ENCODE measurements at places on chromosomes 1 and 21.

GRCh38 chr1:224565186-224565585, 50.9 kb upstream of the CNIH3 start:
- no peak for DNase-seq

DNA sequence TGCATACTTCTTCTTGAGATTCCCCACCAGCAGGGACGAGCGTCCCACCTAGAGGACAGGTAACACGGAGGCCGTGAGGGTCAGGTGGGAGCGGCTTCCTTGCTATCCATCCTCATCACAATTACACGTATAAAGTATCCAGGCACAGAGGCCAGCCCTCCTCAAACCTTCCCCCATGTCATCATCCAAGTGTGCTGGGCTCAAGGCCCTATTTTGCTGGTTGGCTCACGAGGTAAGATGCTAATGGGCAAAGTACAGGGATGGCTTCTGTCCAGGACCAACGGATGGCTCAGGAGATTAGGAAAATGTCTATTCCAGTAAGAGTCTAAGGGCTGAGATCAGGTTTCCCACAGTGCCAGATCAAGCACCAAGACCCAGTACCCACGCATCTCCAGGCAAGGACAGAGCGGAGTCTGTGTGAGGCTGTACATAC, 11.5 kb upstream of the A3GALT2 start:
- DNase-seq: no peak

DNA sequence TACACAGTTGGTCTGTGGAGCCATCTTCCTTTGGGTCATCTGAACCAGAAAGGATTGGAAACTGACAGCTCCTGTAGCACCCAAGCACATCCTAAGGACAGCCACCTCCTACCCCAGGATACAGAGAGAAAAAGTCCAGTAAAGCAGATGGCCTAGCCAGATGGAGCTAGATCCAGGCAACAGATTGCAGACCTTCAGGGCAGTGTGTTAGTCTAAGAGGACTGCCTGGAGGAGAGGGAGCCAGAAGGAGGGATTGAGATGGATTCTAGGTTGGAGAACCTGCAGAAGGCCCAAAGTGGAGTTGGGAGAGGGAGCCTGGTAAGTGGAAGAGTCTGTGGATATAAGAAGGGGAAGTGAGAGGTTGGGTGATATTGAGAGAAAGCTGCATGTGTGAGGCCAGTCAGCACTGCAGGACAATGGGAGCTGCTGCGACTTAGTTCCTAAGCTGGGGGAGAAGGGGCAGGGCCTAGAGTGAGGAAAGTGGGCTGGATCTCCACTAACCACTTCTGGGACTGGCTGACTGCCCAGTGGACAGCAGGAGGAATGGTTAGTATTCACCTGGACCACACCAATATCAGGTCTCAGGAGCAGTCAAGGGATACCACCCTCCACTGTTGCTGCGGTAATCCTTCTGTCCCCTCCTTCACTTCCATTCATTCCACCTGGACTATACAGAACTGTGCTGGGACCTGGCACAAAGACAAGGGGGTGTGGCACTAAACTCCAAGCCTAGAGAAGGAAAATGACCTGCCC, 13.4 kb downstream of the BCAN start:
- no peak for DNase-seq

- DNase-seq: no peak
These were observed 8.0 kb downstream of the RRP1B start for GRCh38 chr21:43667191-43667904.

- no peak for DNase-seq
These were observed 18.3 kb upstream of the IL6R start for GRCh38 chr1:154386643-154387352.

GRCh38 chr1:227268943-227269342, 49.3 kb downstream of the CDC42BPA start:
- DNase-seq: no peak

- DNase-seq: no peak
These were observed 139.1 kb downstream of the KAZN start for GRCh38 chr1:14737561-14738094.

- no peak for DNase-seq
These were observed 30.9 kb downstream of the FAM163A start for GRCh38 chr1:179774000-179774399.

Data from head of caudate nucleus (tissue), 42 donors.